ENCODE measurements at places on chromosomes 5 and 9.
A peak's percentile ranks its signal among the peaks of the same experiment; 100 is the strongest.

- DNase-seq: no peak
Measured at GRCh38 chr5:64887910-64888309, 119.2 kb downstream of the CWC27 start.

DNA sequence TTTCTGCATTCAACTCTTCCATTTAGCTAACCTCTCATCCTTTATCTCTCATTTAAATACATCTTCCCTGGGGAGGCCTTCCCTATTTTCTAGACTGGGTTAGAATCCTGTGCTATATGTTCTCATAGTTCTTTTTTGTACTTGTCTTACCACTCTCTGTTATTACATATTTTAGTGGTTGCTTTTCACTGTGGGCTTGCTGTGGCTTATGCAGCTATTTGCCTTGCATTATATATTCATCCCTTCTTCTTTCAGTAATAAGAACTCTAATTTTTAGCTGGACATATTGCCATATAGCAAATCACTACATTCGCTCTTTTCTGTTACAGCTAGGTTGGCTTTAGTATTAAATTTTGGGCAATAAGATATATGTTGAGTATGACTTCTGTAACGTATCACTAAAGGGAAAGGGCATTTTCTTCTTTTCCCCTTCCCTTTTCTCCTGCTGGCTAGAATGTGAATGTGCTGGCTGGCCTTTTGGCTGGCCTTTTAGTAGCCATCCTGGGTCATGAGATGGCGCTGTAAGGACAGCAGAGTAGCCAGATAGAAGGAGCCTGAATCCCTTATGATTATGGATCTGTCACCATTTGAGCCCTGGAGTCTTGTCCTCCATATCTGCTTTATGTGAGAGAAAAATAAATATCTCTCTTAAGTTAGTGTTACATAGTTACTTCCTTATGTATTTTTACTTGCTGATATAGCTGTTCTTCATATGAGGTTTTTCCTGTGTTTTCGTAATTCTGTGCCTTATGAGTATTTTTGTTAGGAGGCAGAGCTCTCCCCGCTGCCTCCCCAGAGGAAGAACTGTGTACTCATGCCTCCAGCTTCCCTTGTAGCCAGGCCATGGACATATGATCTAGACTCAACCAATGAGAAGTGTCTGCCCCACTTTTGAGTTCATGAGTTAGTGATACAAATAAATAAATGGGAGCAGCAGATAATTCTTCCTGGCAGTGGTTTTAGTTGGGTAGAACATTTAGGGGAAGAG is 65.8 kb downstream of the NDUFAF2 start:
- peak; percentile 7 for DNase-seq

DNA sequence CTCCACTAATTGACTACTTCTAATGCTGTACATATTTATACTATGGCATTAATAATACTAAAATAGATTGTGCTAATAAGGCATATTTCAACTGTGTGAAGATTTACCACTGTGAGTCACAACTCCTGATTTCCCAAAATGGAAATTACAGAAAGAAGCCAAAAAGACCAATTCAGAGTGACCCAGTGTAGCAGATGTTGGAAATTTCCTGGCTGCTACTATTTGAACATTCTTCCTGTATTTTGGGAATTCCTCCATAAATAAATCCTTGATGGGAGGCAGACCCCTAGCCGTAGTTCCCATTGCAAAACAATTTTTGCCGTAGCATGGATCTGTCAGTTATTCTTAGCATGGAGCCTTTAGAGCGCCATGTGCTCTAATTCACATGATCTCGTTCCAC is 11.4 kb upstream of the PRUNE2 start:
- no peak for DNase-seq

DNA sequence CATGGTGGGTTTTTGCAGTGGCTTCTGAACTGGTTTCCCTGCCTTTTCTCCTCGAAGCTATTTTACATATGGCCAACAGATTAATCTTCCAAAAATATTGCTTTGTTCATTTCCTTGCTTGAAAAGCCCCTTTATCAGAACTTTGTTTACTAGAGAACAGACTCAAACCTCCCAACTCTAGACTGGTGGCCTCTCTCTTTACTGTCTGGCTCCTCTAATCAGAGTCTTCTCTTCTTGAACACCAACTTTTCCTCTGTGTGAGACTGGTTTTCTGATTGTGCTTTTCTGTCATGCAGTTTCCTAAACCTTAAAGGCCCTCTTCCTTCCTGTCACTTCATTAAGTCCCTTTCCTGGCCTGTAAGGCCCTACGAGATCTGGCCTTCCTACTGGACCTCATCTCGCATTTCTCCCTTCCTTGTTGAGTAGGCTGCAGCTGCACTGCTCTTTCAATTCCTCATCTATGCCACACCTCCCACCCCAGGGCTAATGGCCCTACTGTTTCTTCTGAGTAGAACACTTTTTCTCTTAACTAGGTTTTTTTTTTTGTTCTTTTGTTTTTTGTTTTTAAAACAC is 5.7 kb downstream of the C9orf43 start:
- no peak for DNase-seq

GRCh38 chr5:173973616-173973969 is 15.4 kb upstream of the C5orf47 start:
- peak; percentile 50 for DNase-seq

- DNase-seq: no peak
Measured at GRCh38 chr9:15670894-15671293, 118.1 kb downstream of the CCDC171 start.

- no peak for DNase-seq
Measured at GRCh38 chr9:34451545-34451944, 6.8 kb downstream of the FAM219A start.

DNA sequence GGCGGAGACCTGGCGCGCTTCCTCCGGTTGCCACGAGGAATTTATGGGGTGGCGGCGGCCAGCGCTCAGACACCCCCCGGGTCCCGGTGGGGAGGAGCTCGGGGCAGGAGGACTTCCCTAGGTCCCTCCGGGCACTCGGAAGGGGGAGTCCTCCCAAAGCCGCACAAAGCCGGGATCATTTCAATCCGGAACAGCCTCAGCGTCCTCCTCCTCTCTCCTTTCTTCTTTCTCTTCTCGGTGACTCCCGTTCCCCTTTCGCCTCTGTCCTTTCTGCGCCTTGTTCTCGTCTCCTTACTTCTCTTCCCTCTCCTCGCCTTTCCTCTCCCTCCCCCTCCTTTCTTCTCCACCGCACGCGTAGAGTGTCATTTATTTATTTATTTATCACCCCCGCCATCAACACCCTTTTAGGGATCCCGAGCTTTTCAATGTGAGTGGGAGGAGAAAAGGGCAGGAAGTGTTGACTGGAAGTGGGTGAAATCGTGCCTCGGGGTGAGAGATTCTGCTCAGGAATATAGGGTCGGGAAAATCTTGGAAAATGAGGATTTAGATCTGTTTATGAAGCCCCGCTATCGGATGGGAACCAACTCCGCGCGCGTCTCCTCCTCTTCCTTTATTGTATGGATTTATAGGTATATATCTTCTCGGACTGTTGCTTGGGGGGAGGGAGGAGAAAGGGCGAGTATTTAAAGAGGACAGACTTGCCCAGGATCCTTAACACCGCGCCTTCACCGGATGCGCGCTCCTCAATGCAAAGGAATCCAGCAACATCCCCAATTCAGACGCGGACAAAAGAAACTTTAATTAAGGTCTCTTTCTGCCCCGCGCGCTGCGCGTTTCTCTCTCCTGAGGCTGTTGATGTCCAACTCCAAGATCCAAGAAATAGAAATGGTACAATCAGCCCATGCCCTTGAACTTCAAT is 2.0 kb upstream of the ZNF462 start:
- peak; percentile 8 for DNase-seq

DNA sequence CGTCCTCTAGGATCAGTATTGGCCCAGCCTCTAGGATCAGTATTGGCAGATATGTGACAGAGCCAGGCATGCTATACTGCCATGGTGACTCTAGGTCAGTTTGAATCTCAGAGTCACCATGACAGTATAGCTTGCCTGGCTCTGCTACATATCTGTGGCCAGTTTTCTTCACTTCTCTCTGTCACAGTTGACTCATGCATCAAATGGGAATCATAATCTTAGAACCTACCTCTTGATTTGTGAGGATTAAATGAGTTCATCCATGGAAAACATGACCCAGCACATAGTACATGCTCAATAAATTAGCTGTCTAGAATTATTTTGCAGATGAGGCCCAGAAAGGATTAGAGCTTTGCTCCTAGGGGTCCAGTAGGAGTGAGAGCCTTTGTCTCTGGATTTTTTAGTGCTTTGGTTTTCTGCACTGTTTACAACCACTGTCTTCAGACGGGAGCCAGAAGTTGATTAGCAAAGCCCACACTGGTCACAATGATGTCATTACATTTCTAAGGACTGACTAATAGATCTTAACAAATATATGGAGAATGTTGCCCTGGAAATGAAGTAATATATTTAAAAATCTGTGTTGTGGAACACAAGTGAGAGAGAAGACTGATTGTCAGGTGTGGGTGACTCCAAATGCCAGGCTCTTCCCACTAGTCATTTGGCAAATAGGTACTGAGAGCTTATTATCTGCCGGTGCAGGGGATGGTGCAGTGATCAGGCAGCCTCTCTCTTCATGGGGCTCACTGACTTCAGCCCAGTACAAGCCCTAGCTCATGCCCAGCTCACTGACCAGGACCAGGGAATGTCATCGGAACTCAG is 76.0 kb downstream of the COL15A1 start:
- no peak for DNase-seq

- DNase-seq: no peak
Measured at GRCh38 chr5:118902656-118903438, 85.5 kb downstream of the DTWD2 start.

DNA sequence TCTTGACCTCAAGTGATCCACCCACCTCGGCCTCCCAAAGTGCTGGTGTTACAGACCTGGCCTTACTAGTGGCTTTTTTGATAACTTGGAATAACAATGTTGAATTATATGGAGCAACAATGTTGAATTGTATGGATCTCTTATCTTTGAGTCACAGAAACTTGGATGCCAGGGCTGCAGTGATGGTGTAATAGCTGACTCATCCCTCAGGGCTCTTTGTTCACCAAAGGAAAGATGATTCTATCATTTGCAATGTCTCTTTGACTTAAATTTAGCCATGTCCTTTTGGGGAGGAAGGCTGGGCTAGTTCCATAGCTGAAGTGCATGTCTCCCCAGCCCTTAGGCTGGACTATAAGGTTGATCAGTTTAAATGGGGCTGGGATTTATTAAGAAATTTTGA is 172.3 kb downstream of the PDZD2 start:
- no peak for DNase-seq

- DNase-seq: no peak
Measured at GRCh38 chr5:168062239-168062638, 229.2 kb upstream of the WWC1 start.

- DNase-seq: no peak
Measured at GRCh38 chr5:43298443-43298842, 14.8 kb downstream of the HMGCS1 start.

- no peak for DNase-seq
Measured at GRCh38 chr9:22356985-22357384, 89.6 kb upstream of the DMRTA1 start.

GRCh38 chr5:141947316-141947715 is 10.7 kb downstream of the PCDH12 start:
- no peak for DNase-seq

DNA sequence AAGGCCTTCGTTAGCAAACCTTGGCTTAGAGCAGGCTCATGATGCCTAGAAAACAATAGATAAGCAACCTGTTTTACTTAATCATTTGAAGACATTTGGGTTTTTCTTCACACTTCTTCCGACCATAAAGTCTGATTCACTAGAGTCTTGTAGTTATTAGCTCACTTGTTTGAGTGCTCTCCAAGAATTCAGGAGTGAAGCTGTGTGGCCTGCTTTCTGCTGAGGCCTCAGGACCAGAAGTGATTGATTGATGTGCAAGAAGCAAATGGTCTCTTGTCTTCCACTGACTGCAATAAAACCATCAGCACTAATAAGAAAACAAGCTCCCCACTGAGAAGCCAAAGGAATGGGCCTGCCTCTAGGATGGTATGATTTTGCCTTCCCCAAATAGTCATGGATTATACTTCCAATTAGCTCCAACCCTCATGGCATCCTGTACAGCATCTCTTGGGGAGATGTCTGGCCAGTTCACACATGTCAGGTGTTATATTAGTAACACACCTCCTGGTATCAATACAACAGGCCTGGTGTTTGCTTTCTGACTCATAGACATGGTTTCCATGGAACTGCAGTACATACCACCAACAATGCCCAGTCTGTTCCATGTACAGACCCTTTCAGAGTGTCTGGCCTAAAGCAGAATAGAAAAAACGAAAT is 317.6 kb downstream of the CWC27 start:
- DNase-seq: no peak

- DNase-seq: no peak
Measured at GRCh38 chr9:33130961-33131789, 36.0 kb downstream of the B4GALT1 start.

GRCh38 chr5:133393776-133394476 is 218.4 kb downstream of the FSTL4 start:
- DNase-seq: no peak

GRCh38 chr9:101457003-101457402 is 21.4 kb upstream of the ALDOB start:
- DNase-seq: no peak

GRCh38 chr9:131227112-131227958 is 49.0 kb downstream of the FAM78A start:
- DNase-seq: no peak

DNA sequence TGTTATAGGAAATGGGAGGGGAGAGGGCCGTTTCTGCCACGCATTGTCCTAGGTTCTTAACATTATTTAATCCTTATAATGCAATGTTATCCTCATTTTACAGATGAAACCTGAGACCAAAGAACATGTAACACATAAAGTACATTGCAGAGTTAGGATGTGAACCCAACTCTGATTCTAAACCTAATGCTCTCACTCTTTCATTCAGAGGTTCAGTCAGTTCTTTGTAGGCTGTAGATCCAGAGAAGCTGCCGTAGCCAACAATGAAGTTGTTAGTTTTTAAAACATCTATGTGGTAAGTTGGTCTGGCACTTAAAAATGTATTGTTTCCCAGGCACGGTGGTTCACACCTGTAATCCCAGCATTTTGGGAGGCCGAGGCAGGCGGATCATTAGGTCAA is 10.5 kb upstream of the PSMD5 start:
- no peak for DNase-seq

DNA sequence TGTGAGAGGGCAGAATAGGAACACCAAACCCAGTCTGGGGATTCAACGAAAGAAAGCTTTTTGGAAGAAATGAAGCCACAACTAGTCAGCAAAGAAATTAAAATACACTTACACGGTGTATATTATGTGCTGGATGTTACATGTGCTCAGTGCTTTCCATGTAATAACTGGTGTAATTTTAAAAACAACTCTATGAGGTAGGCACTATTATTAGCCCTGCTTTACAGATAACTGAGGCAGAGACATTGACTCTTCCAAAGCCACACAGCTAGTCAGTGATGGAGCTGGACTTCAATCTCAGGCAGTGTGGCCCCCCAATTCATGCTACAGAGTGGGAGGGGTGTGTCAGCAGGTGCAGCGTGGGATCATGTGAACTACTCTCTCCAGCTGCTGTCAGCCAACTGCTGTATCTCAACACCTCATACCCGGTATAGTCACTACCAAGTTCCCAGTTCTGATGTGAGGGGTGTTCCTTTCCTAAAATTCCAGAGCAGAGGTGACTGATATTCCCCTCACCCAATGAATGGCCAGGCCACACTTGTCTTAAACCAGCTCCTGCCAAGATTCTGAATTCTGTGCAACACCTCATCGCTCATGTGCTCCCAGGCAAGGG is 33.8 kb upstream of the TJP2 start:
- DNase-seq: no peak
